ENCODE measurements at places on chromosomes 3 and 15.

GRCh38 chr3:173660645-173661299 lies 263.2 kb downstream of the NLGN1 start:
- DNase-seq, result no peak

- peak; percentile 74 for DNase-seq
Measured at GRCh38 chr15:33226559-33227181, 32.2 kb upstream of the FMN1 start.

GRCh38 chr3:119318876-119319275 lies 24.7 kb downstream of the ARHGAP31 start:
- DNase-seq, result no peak

GRCh38 chr3:63064209-63064755 lies 189.1 kb upstream of the CADPS start:
- no peak for DNase-seq

- no peak for DNase-seq
Measured at GRCh38 chr3:20527368-20527767, 341.4 kb upstream of the SGO1 start.

DNA sequence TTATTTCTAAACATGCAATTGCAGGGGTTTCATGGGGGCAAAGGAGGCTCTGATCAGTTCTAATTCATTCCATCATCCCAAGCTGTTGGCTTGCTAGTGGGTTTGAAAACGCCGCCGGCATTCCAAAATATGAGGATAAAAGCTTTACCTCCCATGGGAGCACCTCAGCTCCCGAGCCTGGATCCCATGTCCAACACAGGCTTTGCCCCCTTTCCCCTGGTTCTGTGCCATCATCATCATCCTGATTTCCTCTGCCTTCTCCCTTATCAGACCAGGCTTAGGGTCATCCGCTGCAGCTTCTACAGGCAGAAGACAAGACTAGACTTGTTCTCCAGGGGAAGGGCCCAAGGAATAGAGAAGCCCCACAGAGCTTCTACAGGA lies 25.4 kb downstream of the SH3BP5 start:
- DNase-seq, result no peak

DNA sequence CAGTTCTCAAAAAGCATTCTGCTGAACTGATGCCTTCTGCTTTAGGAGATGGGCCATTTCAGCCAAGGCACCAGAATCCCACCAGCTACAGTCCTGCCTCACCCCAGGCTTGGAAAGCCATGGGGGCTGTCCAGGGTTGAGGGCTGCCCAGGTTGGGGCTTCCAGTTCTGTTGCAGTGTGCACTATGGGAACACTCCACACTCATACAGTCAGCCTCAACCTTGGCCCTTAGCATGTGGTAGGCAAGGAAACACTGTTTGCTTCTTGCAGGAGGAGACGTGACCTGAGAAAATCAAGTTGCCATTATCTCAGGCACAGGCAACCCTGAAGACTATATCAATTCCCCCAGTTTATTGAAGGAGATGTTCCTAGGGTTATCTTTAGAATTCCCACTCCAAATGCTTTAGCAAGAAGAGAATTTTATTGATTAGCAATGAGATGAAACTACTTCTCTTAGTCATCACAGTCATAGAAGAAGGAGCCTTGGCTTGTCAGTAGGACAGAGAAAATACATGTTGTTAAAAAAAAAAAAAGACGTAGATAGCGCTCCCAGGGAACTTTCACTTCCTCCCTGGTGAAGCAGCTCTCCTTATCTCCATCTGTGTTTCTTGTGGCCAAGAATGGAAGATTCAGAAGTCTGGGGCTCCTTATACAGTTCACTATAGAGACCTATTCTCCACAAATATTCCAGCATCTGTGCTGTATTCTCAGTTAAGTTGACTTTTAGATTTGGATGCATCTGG lies 38.3 kb upstream of the IL12A start:
- DNase-seq, result no peak

DNA sequence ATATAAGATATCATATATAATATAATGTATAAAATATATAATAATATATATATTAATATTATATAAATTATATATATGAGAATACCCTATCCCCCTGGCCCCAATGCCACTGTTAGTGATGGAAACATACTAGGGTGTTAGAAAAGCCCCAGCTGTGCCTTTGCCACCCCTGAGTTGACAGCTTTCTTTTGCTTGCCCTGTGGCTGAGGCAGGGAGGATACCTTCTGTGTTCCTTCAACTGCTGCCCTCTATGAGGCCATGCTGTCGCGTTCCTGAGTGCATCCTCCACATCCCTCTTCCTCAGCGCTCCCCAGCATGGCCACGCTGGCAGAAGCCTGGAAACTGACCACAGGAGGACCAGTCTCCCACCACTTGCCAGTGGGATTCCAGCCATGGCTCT lies 26.3 kb downstream of the FAN1 start:
- no peak for DNase-seq

DNA sequence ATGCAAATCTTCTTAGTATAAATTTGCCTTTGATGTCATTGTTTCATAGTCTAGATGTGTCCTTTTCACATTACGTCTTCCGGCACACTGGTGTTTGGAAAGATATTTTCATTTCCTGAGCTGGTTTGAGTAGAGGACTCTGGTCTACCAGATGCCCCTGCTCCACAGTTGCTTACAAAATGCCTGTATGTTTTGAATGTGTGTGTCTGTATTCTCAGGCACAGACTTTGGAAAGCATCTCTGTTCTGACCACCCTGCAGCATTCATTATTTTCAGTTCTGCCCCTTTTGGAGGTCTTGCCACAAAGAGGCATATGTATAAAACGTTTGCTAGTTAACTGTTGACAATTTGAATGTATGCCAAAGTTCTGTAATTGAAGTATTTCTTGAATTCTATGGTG lies 236.0 kb upstream of the GOLIM4 start:
- DNase-seq, result no peak

DNA sequence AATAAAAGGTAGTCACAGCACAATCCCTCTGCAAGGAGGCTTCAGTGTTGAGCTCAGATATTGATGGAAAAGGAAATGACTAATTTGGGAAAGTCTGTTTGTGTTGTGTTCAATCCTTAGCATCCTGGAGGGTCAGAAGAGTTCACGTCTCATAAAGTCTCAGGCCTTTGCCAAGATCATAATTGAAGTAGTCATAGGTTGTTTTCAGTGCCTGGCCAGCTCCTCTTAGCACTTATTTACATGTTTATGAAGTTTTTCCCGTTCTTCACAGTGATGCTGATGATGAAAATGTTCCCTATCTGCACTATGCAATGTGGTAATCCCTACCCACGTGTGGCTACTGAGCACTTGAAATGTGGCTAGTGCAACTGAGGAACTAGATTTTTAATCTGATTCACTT lies 61.6 kb upstream of the TGFBR2 start:
- DNase-seq, result no peak

DNA sequence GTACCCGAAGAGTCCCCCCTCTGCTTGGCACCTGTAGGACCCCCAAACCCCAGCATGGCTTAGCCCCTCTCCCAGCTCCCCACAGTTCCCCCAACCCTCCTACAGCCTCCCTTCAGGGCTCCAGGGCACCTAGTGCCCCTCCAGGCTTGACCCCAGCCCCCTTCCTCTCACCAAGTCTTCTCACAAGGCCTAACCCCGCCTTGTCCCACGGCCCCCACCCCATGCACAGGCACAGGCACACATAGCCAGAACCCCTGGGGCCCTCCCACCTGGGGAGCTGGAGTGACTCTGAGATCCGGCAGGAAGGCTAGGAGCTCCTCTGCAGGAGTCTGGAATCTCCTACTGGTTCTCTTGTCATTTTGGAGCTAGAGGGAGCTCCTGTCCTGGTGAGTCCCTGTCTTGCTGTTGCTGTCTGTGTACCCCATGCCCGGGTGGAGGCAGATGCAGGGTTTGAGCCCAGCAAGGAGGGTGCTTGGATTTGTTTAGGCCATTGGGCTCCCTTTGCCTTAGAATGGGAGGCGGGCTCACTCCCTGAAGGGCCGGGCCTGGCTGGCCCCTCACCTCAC lies 39.6 kb downstream of the KLF13 start:
- no peak for DNase-seq

- peak; percentile 76 for DNase-seq
Measured at GRCh38 chr3:4834403-4834866, 144.8 kb upstream of the BHLHE40 start.

GRCh38 chr3:126337980-126338651 lies 19.1 kb downstream of the KLF15 start:
- DNase-seq, result no peak

- no peak for DNase-seq
Measured at GRCh38 chr3:24605511-24606028, 110.9 kb upstream of the THRB start.

DNA sequence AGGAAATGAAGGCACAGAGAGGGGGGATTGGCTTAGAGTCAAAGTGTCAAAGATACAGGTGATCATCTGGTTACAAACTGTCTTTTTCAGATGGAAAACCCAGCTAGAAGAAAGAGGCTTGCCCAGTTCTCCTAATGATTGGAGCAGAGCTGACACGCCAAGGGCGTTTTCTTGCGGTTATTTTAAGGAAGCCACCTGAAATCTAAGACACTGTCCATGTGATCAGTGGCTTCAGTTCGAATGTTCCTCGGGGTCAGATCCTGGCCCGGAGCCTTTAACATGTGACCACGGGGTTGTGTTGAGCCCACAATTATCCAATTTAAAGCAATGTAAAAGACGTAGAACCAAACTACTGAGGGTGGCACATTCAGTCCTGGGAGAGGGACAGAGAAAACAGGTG lies 19.5 kb downstream of the FAM43A start:
- no peak for DNase-seq

- no peak for DNase-seq
Measured at GRCh38 chr3:102034639-102035451, 185.5 kb downstream of the NFKBIZ start.

DNA sequence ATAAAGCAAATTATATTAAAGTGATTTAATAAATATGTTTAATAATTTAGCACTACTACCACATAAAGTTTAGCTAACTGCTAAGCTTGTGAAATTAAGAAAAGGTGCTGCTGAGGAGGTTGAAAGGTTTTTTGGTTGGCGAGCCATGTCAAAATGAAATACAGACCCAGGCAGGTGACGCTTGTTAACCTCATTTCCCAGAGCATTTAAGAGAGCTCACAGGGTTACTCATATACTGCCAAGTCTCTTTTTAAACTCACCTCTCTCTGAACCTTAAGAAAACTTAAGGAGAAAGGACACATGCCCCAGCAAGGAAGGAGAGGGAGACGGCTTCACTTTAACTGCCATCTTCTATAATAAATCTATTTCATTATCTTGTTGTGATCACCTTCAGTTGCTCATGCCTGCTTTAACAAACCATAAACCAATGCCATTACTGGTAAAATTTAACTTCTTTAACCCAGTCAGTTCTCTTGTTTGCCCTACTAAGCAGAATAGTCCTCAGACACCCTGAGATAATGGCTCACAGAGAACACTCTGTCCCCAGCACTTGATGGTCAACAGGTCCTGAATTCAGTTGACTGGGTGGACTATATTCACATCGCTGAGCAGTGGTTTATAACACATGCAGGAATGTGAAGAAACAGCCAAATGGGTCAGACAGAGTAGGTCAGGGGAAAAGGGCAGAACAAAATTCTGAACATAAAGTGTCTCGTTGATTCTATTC lies 540.1 kb downstream of the UNC13C start:
- DNase-seq, result no peak

GRCh38 chr15:42734076-42734672 lies 2.8 kb downstream of the CDAN1 start:
- DNase-seq, result no peak

GRCh38 chr15:101662203-101662602 lies 10.0 kb upstream of the TM2D3 start:
- DNase-seq, result no peak

DNA sequence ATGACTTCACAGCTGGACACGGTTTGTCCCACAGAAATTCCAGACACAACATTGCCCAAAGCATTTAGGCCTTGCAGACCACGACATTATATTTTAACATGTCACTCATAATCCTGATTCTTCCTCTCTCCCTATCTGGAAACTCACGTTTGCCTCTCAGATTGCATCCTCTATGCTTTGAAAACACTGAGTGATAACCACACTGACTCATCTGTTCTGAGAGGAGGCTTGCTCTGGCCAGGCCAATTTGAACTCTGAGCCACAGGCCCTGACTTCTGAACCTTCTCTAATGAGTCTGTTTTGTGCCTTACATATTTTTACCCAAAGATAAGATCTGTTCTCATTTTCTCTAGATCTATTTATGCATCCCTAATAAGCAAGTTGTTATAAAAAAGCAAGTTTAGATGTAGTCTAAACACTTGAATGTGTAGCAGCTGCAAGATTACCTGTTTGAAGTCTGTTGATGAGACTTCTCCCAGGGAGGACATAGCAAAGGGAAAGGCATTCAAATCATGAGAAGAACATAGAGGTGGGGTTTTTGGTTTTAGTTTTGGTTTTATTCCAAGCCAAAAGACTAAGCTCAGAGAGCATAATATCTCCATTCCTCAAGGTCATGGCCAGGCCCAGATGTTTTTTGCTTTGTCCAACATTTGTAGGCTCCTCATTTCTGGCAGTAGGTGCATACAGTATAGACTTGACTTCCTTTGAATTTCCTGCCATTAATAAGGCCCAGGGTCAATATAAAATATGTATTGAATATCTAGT lies 234.4 kb upstream of the LRTM1 start:
- DNase-seq, result no peak

DNA sequence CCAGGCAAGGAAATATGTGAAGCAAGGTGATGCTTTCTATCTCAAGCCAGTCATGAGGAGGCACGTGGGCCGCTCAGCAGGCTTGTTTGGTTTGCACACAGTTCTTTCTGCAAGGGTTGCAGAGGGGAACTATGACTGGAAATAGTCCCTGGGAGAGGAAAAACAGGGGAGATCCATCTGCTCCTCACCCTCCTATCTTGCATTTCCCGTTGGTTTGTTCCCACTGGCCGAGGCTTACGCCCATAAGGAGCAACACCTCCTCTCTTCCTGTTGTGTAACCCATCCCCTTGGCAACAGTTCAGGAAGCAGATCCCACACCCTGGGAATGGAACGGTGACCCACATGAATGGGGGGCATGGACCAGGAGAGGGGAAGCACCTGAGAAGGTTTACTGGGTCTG lies 72.1 kb upstream of the MAGI1 start:
- DNase-seq, result no peak

DNA sequence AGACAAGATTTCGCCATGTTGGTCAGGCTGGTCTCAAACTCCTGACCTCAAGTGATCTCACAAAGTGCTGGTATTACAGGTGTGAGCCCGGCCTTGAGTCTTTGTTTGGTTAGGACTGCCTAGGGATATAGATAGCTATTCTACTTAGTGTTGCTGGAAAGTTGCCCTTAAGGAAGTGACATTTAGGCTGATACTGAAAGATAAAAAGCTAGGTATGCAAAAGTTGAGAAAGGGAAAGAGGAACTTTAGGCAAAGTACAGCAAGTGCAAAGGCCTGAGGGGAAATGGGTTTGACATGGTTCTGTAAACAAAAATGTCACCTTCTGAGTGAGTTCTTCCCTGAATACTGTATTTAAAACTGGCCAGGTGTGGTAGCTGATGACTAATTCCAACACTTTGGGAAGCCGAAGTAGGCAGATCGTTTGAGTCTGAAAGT lies 111.5 kb downstream of the ZNF609 start:
- no peak for DNase-seq

GRCh38 chr3:195738274-195739044 lies 17.7 kb downstream of the MUC20 start:
- DNase-seq, result no peak
